Suprapubic skin (tissue), 4 donors: ENCODE measurements at places on chromosomes 1 and 21. TPM values are rescaled to one million over a fixed set of nuclear protein-coding genes. Genes with fewer than 3 reads are reported as not detected.

Gene TMPRSS3
- 1.6 TPM for total RNA-seq

Gene CXADR
- total RNA-seq: 103 TPM

Gene DCST2
- total RNA-seq: 13.4 TPM

Gene BARHL2
- total RNA-seq: not detected

Gene CLCNKB
- total RNA-seq: 0.42 TPM

Gene CD84
- total RNA-seq: 2.1 TPM

Gene PARS2
- 3.2 TPM for total RNA-seq

Gene TBX15
- total RNA-seq: 10.8 TPM

Gene ZNF670
- total RNA-seq: 4.3 TPM

Gene SYNC
- total RNA-seq: 7.7 TPM

Gene FNDC10
- total RNA-seq: 24.0 TPM

Gene PLD5
- not detected for total RNA-seq

Gene CYP4A11
- total RNA-seq: 0.32 TPM

Gene PTPN7
- total RNA-seq: 2.7 TPM

Gene LCA5L
- 1.2 TPM for total RNA-seq

Gene OR2L13
- not detected for total RNA-seq

Gene TRIM17
- total RNA-seq: 2.4 TPM

Gene DCDC2B
- not detected for total RNA-seq

Gene TNFRSF1B
- total RNA-seq: 35.2 TPM

Gene DESI2
- total RNA-seq: 30.7 TPM

Gene SELENBP1
- 58.4 TPM for total RNA-seq

Gene AXDND1
- not detected for total RNA-seq

Gene PDC
- total RNA-seq: not detected

Gene NBPF10
- 7.4 TPM for total RNA-seq

Gene LEFTY1
- not detected for total RNA-seq

Gene PDZK1IP1
- total RNA-seq: 36.8 TPM

Gene CLCA4
- total RNA-seq: 2.3 TPM

Gene IRF6
- total RNA-seq: 235 TPM

Gene OR2G6
- 0.98 TPM for total RNA-seq

Gene MMEL1
- not detected for total RNA-seq

Gene EVA1C
- 98.6 TPM for total RNA-seq

Gene KPNA6
- total RNA-seq: 49.6 TPM

Gene PPIAL4G
- total RNA-seq: not detected

Gene FOXE3
- not detected for total RNA-seq

Gene NR1I3
- total RNA-seq: not detected

Gene CLCC1
- total RNA-seq: 18.4 TPM

Gene ECM1
- 60.7 TPM for total RNA-seq

Gene OR2T2
- total RNA-seq: not detected
